Naive thymus-derived CD4-positive, alpha-beta T cell (primary cell): ENCODE measurements at places on chromosomes 6 and 20.

GRCh38 chr6:105256619-105257018 lies 76.8 kb upstream of the POPDC3 start:
- no peak for DNase-seq

- DNase-seq: no peak
These were observed 205.1 kb upstream of the SMLR1 start for GRCh38 chr6:130622142-130622541.

- no peak for DNase-seq
These were observed 239.2 kb upstream of the FKBP1C start for GRCh38 chr6:62971976-62972658.

GRCh38 chr6:164085091-164086075 lies 670.9 kb downstream of the QKI start:
- no peak for DNase-seq

DNA sequence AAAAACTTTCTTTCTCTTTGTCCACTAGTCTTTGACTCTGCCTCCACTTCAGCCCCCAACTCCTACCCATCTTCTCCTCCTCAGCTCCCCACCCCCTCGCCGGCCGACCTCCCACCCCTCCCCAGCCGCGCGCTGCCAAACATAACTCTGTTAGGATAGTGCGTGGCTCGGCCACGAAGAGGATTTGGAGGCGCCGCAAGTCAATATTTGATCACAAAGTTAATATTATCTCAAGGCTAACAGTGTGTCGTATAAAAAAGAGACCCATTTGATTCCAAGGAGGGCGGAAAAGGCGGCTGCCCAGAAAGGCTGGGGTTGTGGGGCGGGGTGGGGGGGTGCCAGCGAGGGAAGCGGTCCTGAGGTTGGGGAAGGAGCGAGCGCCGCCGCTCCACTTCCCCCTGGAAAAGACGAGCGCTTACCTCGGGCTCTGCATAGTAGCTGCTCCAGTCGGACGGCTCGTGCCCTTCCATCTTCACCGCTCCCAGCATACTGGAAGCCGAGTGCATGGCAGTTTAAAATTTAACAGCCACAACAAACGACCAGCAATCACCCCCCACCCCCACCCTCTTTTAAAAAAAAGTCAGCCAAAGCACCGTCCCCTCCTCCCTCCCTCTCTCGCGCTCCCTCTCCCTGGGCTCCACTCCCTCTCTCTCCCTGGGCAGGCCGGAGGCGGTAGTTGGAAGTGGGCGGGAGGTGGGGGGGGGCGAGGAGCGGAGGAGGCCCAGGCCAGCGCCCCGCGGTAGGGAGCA lies 425 bp downstream of the FOXA2 start:
- DNase-seq: no peak
